ENCODE measurements at places on chromosomes 13 and 19. TPM values are rescaled to one million over a fixed set of nuclear protein-coding genes. Genes with fewer than 3 reads are reported as not detected.
A peak's percentile ranks its signal among the peaks of the same experiment; 100 is the strongest.

- no peak for DNase-seq
Observed at GRCh38 chr13:111906306-111906705, 160.6 kb upstream of the SOX1 start.

- DNase-seq = no peak
Observed at GRCh38 chr13:76968041-76968440, 19.7 kb downstream of the ACOD1 start.

- DNase-seq = no peak
Observed at GRCh38 chr13:67515895-67516294, 285.8 kb upstream of the PCDH9 start.

GRCh38 chr19:33715462-33715861 is 81.2 kb upstream of the KCTD15 start:
- DNase-seq = no peak

- no peak for DNase-seq
Observed at GRCh38 chr13:32047088-32047487, 15.5 kb downstream of the FRY start.

The ELAVL3 gene
- not detected for polyA plus RNA-seq

DNA sequence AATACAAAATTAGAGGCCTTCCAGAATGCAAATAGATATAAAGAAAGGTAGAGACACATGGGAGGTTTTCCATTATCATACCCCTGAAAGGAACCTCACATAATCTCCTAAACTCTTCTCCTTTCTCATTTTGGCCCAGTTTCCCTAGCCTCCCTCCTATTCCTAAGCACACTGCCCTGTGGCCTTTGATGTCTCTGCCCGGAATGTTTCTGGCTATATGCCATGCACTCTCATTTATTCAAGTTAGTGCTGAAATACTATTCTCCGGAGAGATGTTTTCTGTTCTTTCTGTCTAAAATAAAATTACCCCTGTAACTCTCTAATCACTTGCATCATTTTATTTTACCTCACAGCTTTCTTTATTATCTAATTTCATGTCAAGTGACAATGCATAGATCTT is 1287.7 kb downstream of the SLITRK5 start:
- DNase-seq = no peak

The BLVRB gene
- polyA plus RNA-seq = 280 TPM

The ZNF579 gene
- polyA plus RNA-seq = 17.0 TPM

The SPHK2 gene
- polyA plus RNA-seq = 14.7 TPM

DNA sequence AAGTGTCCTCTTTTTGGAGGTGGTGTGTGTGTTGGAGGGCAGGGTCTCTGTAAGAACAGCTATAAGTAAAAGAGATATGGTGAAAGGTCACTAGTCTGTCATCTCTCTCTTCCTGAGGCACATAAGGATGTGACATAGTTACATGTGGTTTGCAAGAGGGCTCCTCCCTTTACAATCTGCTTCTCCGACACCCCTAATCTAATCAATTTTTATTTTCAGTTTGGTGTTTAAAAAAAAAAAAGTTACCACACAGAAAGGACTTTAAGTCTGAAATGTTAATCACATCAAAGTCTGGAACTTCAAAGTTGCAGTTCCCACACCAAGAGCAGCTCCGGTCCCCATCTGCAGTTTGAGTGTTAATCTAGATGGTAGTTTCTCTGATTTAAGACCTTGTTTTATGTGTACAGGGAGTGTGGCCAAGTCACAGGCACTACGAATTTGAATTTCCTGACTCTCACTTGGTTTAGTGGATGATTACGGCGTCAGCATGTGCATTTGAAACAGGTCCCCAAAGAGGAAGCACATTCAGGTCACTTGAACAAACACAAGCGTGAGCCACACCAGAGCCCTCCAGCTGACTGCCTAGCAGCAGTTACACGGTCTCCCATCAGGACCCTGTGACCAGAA is 53.1 kb downstream of the FOXO1 start:
- DNase-seq = no peak

The TBXA2R gene
- 0.49 TPM for polyA plus RNA-seq

The AMER2 gene
- not detected for polyA plus RNA-seq

- DNase-seq = peak; percentile 17
Observed at GRCh38 chr13:81017513-81018152, 676.7 kb upstream of the SPRY2 start.

DNA sequence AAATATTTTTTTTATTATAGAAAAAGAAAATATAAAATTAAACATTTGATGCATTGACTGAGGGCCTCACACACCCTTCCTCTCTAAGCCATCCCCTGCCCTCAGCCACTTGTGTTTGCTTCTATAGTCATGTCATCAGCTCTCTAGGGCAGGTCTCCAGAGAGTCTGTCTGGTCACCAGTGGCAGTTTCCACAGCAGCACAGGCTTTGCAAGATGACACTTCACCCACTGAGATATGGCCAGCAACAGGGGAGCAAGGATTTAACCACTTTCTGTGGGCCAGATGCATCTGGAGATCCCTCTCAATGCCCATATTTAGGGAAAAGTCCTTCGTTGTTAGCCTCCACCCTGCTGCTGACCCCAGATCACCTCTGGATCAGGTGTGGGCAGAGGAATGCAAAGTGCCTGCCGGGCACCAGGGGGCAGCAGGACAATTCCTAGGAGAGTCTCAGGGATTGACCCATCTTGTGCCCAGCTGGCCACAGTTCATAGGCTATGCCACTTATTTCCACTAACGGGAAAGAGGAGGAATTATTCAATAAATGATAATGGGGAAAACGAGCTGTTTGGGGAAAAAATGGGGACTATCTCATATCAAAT is 4.8 kb downstream of the ABCC4 start:
- DNase-seq = peak; percentile 49

DNA sequence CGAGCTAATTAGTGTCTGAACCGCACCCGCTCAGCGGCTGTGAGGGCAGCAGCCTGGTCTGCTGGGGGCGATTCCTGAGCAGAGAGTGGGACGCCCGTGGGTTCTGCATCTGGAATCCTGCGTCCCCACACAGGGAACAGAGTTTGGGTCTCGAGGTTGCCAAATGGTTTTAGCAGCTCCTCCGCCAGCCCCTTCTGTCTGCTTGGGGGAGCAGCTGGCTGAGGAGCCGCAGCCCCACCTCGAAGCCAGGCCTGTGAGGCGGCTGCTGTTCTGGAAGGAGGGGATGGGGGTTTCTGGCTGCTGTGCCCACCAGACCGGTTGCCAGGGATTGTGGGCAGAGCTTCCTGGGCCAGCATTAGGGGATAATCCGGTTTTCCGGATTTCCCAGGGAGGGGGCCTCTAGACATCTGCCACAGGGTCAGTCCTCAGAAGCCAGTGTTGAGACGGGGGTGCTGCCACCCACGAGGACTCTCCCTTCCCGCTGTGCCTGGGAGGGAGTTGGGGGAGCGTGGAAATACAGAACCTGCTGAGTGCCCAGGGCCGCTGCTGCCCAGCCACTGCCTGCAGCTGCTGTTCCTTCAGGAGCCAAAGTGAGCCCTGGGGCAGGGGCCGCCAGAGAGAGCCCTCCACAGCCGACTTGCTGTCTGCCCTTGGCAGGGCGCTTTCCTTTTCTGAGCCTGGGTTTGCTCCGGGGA is 2.0 kb downstream of the CDC34 start:
- DNase-seq = no peak

DNA sequence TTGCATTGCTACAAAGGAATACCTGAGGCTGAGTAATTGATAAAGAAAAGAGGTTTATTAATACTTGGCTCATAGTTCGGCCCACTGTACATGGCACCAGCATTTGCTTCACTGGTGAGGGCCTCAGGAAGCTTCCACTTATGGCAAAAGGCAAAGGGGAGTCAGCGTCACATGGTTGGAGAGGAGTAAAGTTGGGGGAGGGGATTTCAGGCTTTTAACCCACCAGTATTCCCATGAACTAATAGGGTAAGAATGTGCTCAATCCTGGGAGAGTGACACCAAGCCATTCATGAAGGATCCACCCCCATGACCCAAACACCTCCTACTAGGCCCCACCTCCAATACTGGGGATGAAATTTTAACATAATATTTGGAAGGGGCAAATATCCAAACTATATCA is 82.5 kb upstream of the MYCBP2 start:
- no peak for DNase-seq
